Stimulated activated CD4-positive, alpha-beta T cell treated with anti-CD3 and anti-CD28 coated beads, Interleukin-12 subunit alpha, Interleukin-12 subunit beta, amount 100 ng/mL, for 24 hours (primary cell): ENCODE measurements at places on chromosomes 2 and 18.

DNA sequence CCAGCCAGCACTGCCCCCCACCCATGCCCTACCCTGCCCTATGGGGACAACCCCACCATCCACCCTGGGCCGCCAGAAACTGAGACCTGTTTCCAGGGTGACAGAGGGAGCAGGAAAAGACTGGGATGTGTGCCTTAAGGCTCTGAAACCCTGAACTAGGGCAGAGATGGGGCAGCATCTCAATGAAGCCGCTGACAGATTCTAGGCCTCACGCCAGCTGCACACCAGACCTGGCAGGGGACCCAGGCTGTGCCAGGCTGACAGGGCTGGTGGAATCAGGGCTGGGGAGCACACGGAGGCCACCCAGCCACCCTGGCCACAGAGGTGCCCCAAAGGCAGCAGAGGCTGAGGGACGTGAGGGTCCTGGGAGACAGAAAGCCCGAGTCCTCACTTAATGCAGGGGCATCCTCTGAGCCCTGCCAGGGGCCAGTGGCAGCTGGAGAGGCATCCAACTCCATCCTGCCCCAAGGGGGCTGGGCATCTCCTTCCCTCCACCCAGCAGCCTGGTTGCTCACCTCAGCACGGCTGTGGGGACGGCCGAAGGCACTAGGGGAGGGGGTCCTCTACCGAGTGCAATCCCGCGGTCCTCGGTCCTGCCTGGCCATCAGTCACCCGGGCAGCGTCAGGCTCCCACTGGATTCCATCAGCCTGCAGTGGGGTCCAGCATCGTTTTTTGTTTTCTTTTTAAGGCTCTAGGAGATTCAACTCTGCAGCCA is 169.2 kb downstream of the ZFP36L2 start:
- no peak for DNase-seq

GRCh38 chr18:7642331-7642890 is 75.3 kb downstream of the PTPRM start:
- DNase-seq, result no peak

GRCh38 chr18:23115683-23116096 is 19.6 kb upstream of the CABLES1 start:
- DNase-seq, result no peak

DNA sequence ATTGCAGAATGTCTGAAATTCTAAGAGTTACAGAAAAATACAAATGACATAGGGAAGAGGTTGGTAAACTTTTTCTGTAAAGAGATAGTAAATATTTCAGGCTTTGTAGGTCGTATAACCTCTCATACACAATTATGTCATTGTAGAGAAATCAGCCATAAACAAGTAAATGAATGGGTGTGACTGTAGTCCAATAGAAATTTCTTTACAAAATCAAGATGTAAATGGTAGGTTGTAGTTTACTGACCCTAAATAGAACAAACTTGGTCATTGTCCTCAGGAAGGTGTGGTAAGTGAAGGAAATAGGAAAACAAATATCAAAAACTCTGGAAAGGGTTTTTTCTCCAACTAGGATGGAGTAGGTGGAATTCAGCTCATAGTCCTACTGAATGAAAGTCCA is 415.5 kb upstream of the SPHKAP start:
- DNase-seq, result no peak

DNA sequence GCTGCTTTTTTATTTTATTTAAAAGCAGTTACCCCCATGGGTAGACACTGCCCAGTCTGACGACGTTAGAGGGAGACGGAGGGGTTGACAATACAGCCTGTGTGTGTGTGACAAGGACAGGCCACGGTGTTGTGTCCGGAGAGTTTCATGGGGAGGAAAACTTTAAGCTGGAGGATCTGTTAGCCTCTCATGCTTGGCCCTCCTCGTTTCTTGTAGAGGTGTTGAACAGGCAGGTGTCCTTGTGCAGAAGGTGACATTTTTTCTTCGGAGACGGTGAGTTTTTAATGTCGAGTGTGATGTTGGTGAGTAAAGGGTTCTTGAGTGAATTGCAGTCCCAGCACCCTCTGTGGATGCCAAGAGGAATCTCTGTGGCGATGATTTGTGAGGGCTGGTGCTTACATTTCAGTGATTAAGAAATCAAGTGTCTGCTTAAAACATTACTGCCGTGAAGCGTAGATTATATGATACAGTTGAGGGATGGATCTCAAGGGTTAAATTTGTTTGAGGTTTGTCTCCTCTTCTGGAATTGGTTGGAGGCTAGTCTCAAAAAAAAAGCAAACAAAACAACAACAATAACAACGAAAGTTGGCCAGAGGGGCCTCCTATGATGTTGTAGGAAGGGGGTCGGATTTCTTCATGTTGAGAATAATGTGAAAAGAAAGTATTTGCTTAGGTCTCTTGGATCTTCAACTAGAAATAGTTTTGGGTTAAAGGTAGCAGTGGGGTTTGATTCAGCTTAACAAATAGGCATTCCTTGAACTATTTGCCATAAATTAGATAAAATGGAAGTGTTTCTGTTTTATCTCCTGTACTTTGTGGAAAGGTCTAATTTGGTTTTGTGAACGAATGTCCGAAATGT is 1.6 kb downstream of the NCOA1 start:
- no peak for DNase-seq

DNA sequence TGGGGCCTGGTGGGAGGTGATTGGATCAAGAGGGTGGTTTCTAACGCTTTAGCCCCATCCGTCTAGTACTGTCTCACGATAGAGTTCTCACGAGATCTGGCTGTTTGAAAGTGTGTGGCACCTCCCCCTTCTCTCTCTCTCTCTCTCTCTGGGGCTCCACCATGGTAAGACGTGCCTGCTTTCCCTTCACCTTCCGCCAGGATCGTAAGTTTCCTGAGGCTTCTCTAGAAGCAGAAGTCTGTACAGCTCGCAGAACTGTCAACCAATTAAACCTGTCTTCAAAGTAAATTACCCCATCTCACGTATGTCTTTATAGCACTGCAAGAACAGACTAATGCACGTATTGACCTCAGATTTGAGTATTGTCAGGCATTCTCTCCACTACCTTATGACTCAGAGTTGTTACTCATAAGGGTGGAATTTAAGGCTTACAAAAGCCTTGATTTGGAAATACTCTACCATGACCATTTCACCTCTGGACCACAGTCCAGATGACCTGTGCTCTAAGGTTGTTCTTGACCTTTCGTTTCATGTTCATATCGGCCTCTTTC is 99.5 kb upstream of the AGAP1 start:
- DNase-seq, result no peak

- no peak for DNase-seq
These were observed 158.9 kb downstream of the COL6A3 start for GRCh38 chr2:237254911-237255578.

DNA sequence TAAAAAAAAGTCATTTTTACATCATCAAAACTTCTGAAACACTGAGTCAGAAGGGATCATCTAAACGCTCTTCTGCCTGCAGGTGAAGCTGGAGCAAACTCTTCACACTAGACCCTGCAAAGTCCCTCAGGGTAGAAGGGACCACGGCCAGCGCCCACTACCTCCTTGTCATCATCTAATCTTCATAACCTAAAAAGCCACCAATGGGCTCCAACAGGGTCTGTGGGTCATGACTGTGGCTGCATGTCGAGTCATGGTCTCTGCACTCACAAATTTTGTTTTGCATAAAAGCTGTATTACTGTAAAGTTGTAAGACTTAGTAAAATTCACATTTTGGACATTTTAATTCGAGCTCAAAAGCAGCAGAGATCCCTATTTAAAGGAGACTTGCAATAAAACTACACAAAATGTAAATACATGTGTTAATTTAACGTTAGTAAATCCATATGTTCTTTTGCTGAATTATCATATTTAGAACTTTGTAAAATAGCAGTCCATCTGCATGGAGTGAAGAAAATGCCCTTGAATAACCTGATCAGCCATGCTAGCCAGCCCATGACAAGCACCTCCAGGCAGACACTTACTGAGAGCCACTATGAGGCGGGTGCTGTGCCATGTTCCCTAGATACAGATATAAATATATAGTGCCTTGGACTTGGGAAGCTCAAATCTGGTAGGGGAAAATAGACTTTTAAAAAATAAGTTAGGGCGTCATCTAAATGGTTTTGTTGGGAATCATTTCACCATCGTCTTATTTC is 437.2 kb upstream of the LYPD1 start:
- DNase-seq, result no peak

DNA sequence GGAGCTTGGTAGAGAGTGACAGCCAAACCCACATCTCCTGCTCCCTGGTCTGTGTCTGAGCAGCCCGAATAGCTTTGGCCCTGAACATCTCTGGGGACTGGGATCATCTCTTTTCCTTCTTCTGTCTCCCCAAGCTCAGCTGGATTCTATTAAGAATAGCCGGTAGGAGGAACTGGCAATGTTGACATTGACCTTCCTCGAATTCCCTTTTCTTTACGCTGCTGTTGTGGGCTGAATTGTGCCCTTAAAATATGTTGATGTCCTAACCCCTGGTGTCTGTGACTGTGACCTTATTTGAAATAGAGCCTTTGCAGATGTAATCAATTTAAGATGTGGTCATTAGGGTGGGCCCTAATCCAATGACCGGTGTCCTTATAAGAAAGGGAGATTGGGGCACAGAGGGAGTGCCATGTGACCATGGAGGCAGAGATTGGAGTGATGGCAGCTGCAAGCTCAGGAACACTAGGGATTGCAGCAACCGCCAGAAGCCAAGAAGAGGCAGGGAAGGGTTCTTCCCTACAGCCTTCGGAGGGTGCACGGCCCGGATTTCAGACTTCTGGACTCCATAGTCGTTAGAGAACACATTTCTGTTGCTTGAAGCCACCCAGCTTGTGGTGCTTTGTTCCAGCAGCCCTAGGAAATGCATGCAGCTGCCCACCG is 5.8 kb upstream of the SFTPB start:
- DNase-seq, result no peak

DNA sequence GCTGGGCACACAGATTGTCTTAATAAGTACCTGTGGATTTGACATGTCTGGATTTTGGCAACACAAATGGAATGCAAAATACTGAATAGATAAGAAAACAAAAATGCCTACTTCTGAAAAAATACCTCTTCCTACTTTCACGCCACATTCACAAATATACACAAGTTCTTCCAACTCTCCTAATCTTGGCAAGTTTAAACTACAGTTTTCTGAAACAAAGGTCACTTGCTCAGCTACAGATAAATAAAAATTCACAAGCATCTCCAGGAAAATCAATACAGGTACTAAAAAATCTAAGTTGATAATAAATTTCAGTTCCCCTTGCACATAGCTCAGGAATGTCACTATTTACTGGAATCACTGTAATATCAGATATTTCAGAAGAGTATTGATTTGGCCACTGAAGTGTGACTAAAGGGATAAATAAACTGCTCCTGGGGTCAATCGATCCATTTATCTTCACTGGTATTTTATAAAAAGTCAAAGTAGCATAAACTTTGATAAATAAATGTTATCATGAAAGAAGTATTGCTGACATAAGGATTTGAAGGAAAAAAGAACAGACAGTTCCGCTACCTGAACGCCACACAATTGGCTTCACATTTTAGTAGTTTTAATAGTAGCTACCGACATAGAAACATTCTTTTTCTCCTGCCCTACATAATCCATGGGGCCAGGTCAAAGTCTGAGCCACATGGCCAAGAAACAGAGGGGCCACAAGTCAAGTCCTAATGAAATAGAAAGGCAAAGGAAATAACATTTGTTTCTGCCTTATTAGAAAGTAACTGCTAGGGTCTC is 243.1 kb downstream of the AFF3 start:
- no peak for DNase-seq

- no peak for DNase-seq
These were observed 27.6 kb upstream of the LGALSL start for GRCh38 chr2:64426183-64426952.

DNA sequence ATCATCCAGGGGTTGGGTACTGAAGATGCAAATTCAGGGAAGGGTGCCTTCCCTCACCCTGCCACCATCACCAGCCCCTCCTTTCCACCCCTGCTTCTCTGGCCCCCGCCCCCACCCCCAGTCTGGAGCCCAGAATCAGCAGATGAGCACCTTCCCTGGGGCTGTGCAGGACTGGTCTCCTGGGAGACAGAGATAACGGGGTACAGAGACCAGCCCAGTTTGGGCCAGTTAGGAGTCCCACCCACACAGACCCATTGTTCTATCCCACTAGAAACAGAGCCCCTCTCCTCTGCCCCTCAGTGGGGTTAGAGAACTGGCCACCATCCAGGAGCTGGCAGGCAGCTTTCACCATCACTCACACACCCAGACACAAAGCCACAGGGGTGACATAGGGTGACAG is 4.5 kb upstream of the CRYBA2 start:
- no peak for DNase-seq

- no peak for DNase-seq
These were observed 12.5 kb downstream of the SETBP1 start for GRCh38 chr18:44693030-44693784.

DNA sequence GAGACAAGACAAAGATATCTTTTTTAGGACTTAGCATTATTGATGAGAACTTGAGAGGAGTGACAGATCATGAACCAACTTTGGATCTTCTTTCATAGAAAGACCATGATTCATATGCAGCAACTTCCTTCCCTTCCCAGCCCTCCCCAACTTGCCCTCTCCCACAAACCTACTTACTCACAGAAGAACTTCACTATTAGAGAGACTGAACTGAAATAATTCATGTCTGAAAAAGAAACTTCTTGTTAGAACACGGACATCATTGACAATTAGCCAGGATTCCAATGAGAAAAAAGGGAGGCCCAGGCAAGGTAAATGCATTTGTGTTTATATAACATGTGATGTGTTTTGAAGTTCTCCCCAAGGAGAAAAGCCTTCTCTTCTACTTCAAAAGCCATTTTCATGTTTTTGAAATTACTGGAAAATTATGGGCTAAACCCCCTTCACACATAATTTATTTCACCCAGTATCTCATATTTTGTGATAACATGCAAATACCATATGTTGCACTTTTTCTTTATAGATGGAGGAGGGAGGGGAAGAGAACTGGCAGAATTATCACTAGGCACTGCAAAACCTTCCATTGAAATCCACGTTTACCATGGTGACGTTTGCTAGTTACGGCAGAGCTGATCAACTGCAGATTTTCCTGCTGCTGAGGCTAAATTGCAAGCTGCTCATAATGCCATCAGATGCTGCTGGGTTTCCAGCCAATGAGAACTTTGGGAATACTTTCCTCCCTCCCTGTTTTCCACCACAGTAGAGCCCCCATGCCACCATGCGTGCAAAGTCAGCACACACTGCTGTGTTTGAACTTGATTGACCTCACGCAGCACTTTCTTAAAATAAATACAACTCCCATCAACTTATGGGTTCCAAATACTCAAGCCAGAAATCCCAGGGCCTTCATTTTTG is 294.7 kb downstream of the MEIS1 start:
- DNase-seq, result no peak

DNA sequence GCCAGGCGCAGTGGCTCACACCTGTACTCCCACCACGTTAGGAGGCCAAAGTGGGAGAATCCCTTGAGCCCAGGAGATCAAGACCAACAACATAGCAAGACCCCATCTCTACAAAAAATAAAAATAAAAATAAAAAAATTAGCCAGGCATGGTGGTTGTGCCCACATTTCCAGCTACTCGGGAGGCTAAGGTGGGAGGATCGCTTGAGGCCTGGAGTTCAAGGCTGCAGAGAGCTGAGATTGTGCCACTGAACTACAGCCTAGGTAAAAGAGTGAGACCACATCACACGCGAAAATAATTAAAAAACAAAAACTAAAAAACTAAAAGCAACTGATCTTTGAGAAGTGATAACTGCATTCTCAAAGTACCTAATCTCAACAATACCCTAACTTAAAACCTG is 1.8 kb downstream of the C2orf76 start:
- DNase-seq, result no peak
